Esophagus muscularis mucosa (tissue), 4 donors: ENCODE measurements at places on chromosomes 1 and 21. TPM values are rescaled to one million over a fixed set of nuclear protein-coding genes. Genes with fewer than 3 reads are reported as not detected.

FMO5 gene
- 2.3 TPM for total RNA-seq

NBPF20 gene
- 3.3 TPM for total RNA-seq

LYSMD1 gene
- 10.9 TPM for total RNA-seq

CD1C gene
- not detected for total RNA-seq

DENND4B gene
- 19.2 TPM for total RNA-seq

VCAM1 gene
- 5.8 TPM for total RNA-seq

PTBP2 gene
- total RNA-seq = 66.9 TPM

PODN gene
- total RNA-seq = 78.6 TPM

NCF2 gene
- total RNA-seq = 5.2 TPM

SLC26A9 gene
- under 0.01 TPM for total RNA-seq

NHLH1 gene
- total RNA-seq = not detected
